Activated T-helper 1 cell treated with anti-CD3 and anti-CD28 coated beads, Interleukin-2, amount 50 U/mL, for 16 hours (primary cell): ENCODE measurements at places on chromosomes 2 and 18.

- no peak for DNase-seq
Measured at GRCh38 chr2:51795248-51795888, 763.4 kb upstream of the NRXN1 start.

DNA sequence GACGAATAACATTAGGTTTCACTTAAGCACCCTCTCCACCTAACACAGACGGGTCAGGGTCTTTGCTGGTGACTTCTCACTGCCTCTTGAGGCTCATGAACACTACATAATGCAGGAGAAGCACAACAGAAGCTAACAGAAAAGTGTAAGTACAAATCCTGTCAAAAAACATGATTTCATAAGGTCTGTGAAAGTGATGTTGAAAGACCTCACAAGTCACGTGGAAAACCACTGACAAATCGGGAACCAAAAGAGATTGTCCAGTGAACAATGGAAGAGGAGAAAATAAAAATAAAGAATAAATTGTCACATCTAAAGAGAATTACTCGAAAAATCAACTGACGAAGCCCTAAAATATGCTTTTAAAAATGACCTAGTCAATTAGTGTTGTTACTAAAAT lies 14.0 kb downstream of the PSD4 start:
- no peak for DNase-seq

- DNase-seq = no peak
Measured at GRCh38 chr2:118150294-118150693, 62.0 kb downstream of the INSIG2 start.

DNA sequence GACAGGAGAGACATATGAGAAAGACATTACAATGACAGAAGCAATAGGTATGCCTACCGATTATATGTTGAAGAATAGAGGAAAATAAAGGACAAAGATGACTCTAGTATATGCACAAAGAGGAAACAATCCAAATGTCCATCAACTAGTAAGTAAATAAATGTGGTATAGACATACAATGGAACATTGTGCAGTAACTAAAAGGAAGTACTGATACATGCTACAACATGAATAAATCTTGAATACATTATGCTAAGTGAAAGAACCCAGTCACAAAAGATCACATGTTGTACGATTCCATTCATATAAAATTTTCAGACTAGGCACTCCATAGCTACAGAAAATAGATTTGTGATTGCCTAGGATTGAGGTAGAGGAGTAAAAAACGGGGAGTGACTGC lies 28.5 kb upstream of the PGAP1 start:
- no peak for DNase-seq

DNA sequence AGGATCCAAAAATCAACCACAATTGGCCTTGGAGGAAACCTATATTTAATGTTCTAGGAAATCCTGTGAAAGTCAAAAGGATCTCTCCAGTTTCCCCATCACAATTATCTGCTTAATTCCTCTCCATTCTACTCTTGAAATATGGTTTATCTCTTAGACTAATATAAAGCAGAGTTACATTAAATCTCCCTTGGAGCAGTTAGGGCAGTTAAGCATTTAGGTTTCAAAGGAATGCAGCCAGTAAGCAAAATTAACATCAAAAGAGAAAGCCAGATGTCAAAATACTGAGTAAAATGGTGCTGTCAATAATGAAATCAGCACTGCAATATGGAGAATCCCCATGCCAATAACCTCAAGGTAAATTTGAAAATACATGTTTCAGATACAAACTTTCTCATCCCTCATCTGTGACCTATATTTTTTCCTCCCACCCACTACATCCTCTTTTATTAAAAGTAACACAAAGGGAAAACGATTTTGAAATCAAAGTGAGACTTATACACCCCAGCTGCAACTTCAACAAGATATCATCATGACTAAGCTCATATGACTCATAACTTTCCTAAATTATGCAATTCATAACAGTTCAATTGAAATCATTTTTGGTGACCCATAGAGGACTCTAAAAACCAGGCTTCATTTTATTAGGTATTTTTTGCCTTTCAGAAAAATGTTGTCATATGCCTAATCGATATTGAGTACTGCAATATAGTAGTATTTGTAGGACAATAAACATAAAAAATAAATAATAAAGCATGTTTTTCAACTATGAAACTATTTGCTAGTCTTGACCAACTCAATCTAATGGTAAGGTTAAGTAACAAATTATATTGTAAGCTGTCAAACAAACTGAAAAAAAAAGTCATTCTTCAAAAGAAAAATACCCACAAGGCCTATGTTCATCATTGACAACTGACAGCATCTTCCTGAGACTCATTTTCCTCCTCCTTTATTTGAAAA lies 3.1 kb downstream of the ADAM17 start:
- DNase-seq = no peak

DNA sequence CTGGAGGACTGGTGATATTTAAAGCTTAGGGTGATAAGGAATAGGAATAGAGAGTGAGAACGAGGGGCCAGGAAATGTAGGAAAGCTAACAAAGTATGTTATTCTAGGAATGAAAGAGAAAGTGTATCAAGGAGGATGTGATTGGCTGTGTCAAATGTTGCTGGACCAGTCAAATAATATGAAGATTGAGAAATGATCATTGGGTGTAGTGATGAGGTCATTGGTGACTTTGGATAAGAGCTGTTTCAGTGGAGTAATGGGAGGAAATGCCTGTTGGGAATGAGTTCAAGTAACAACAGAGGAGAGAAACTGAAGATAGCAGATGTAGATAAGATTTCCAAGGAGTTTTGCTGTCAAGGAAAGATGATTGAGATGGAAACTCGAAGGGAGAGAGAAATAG lies 74.4 kb downstream of the UBE2E3 start:
- DNase-seq = no peak

GRCh38 chr2:9657731-9658130 lies 26.9 kb upstream of the YWHAQ start:
- DNase-seq = no peak

GRCh38 chr2:26128176-26128575 lies 44.7 kb upstream of the GAREM2 start:
- no peak for DNase-seq

DNA sequence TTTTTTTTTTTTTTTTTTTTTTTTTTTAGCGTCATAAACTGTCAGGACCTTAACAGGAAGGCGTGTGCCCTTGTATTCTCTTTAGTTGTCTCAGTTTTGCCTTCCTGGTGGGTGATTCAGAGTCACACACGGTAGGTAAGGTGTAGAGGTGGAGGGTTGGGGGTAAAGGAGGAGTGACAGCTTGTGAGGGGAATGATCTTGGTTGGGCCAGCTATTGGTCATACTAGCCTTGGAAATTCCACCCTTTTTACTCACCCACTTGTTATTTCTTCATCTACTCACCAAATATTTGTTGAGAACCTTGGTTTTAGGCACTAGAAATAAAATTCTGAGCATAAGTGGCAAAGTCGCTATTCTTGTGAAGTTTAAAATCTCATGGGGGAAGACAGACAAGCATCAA lies 22.2 kb downstream of the SMIM21 start:
- DNase-seq = no peak

GRCh38 chr2:121798617-121799016 lies 43.2 kb downstream of the TSN start:
- DNase-seq = no peak

- no peak for DNase-seq
Measured at GRCh38 chr18:48064978-48065600, 134.6 kb upstream of the SMAD2 start.

- no peak for DNase-seq
Measured at GRCh38 chr2:148096012-148096411, 75.1 kb downstream of the MBD5 start.

DNA sequence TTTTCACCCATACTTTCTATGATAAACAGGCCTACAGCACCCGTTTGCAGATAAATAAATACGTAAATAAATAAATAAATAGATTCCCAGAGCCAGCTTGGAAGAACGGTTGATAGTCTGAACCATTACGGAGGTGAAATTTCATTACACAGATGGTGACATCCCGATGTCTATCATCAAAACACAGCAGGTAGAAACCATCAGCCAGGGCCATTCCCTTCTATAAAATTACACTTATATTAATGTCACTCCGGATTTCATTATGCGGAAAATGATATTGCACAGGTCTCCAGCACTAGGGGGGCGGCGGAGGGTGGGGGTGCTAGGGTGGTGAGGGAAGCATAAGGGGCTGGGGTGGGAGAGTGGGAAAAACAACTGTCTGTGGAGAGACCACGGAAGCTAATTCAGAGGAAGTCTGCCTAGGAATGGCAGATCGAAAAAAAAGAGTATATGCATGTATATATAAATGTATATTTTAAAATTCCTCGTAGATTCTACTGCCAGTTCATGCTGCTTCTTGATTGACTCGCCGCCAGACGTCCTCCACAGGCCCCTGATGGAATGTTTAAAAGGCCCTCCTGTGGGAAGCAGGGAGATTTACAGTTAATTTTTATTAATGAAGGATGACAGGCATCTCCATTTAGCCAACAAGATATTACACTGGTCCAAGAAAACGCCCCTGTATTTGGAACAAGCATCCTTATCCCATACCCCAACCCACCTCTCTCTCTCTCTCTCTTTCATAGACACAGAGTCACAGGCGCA lies 1906.0 kb upstream of the PIK3C3 start:
- DNase-seq = no peak

- no peak for DNase-seq
Measured at GRCh38 chr18:67411116-67411515, 105.4 kb downstream of the DSEL start.

GRCh38 chr2:77428946-77429345 lies 93.2 kb downstream of the LRRTM4 start:
- DNase-seq = no peak

DNA sequence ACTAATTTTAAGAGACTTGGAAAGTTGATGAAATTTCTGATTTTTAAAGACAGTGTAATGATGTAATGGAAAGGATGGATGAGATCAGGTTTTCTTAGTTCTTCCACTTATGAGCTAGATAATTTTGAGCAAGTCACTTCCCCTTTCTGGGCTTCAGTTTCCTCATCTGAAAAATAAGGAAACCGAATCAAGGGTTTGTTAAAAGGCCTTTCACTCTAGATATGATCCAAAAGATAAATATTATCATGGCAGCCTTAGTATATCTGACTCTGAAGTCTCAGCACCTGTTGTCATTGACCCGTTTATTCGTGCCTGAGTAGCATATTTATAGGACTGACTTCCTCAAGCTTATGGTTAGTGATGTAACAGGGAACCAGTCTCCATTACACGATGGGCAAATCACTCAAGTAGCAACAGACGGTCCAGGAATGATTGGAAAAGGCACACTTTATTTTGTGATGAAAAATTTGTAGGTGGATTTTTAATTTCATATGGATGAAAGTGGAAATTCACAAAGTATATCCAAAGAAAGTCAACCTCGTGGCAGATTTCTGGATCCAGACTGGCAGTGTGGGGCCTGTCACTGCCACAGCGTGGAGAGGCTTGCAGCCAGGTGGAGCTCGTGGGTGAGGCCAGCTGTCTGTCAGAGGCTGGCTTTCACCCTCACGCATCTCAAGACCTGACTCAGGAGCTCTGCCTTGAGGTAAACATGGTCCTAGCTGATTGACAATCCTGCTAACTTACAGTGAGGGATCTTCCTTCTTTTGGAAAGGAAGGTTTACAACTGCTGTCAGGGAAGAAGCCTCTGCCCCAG lies 137.9 kb upstream of the CXCR4 start:
- DNase-seq = no peak

DNA sequence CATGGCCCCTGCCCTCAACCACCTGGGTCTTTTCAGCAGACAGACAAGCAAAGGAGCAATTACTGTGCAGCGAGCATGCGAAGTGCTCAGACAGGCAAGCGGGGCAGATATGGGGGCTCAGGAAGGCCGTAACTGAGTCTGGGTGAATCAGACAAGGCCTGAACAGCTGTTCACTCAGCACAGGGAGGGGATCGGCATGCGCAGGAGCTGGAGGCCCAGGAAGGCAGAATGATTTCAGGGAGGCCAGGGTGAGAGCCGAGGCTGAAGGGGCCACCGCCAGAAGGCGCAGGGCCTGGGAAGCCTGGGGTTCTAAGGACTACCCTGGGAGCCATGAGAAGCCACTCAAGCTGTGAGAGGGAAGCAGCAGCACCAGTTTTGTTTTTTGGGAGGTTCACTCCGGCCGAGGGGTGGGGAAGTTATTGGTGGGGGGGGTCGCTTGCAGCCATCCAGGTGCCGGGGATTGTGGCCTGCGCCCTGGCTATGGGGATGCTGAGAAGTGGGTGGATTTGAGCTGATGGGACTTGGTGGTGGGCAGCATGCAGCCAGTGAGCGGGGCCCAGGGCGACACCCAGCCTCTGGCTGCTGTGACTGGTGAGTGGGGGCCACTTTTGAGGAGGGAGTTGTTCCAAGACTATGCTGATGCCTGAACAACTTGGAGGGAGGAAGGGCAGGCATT lies 132.2 kb downstream of the TSN start:
- DNase-seq = no peak

DNA sequence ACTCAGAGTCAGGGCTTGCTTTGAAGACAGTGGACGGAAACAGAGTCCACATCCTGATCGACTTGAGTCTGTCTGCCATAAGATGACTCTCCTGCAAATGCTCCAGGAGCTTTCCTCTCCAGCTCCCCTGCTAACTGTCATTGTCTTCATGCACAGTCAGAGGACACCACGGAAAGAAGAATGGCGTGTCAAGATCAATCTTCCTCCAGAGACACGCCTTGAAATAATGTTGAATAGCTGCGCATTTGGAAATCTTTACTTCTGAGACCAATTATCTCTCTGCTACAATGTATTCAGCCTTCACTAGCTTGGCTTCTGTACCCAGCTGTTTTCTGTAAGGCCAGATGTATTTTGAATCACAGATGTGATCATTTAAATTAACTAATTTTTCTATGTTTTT lies 457.2 kb downstream of the CDH2 start:
- no peak for DNase-seq

DNA sequence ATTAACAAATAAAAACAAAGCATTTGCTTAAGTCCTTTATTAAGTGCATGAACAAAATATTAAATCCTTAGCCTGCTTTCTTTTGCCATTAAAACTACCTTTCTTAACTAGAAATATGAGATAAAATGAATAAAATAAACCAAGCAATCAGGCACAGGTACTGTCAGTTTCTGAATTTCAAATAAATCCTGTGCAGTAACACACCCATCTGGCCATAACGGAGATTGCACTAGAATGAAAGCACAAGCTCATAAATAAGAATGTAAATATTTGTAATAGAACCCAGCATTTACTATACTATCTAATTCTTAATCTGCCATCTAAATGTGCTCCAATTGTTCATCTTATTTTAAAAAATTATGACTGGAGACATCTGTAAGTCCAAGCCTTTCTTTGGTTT lies 31.9 kb downstream of the PRKRA start:
- DNase-seq = no peak

DNA sequence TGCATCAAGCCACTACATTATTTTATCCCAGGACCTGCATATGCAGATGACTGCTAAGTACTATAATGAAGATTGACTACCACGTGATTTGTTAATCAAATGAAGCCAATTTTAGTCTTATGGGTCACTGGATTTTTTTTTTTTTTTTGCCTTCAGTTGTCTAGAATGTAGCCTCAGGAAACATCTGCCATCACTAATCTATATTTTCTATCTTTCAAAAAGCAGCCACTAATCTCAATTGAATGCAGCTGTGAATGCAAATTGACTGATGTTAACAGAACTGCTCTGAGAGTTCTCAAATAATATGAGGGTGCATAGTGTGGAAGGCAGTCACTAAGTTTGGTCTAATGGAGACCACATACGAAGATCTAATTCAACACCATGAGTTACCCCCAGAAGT lies 106.3 kb downstream of the ABCA12 start:
- DNase-seq = no peak

GRCh38 chr18:47050468-47050867 lies 15.0 kb upstream of the ELOA2 start:
- no peak for DNase-seq

GRCh38 chr2:190267302-190267701 lies 52.3 kb downstream of the HIBCH start:
- no peak for DNase-seq
